ENCODE measurements at places on chromosomes 13 and 19.

- DNase-seq: no peak
These were observed 5.5 kb upstream of the ACP4 start for GRCh38 chr19:50784710-50785109.

DNA sequence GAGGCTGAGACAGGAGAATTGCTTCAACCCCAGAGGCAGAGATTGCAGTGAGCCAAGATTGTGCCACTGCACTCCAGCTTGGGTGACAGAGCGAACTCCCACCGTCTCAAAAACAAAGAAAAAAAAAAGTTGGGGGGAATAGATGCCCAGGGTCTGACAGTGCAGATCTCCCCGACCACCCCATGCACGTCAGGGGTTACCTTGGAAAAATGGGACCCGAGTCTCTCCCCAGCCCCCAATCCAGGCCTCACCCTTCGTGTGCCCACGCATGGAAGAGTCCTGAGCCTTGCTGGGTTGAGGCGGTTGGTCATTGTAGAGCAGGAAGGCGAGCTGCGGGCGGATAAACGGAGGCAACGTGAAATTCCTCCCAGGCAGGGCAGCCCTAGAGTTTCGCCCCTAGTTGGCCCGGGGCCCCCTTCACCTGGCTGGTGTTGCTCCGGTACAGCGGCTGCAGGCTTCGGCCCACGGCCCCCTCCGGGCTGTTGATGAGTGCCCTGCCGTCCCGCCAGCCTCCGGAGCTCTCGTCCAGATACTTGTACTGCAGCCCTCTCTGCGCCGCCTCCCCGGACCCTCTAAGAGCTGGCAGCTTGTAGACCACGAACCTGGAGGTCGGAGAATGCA lies 588 bp downstream of the DNASE2 start:
- DNase-seq: peak; percentile 6

DNA sequence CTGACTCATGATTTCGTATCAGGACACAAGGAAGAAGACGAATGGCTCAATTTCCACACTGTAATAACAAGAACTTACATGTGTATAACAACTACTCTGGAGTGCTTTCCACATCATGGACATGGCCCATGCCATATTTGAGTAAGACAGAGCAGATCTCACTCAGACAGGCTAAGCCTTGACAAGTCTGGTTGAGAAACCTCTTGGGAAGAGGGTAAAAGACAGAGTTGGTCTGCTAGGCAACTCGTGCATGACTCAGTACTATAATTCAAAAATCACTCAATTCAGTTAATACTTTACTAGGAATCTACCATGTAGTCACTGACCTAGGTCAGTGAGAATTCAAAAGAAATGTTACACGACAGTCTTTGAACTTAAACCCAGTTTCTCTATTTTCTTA lies 5.7 kb upstream of the THSD1 start:
- DNase-seq: peak; percentile 38

DNA sequence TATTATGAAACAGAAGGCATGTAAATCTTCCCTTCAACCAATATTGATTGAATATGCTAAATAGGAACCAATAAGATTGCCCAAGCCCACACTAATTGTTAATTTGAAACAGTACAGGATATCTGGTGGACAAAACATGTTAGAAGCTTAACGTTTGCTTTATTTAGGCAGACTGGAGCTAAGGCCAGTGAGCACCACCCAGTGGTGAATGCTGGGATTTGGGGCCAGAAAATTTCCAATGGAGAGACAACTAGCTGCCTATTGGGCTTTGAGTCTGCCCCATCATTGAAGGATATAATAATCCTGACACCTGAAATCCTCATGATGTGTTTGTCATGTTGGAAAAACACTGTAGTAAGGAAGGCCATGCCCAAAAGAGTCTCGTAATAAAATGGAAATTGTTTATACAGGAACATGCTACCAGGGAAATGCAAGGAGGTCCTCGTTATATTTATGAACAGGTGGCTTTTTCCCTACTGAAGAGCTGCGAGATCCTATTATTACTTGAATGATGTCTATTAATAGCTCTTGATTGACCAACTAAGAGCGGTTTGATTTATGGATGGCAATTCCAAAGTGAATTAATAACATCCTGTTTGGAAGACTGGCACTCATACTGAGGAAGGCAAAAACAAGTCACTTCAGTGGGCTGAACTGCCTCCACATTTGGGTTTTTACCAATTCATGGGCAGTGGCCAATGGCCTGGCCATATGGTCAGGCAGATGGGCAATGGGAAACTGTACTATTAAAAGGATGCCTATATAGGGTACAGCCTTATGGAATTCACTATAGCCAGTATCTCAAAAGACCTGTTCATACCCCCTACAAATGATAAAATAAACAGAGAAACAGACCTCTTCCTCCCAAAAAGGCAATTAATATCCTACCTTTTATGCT lies 8.7 kb downstream of the SIGLECL1 start:
- DNase-seq: no peak

GRCh38 chr19:6103217-6103644 lies 7.1 kb downstream of the RFX2 start:
- DNase-seq: peak; percentile 90

DNA sequence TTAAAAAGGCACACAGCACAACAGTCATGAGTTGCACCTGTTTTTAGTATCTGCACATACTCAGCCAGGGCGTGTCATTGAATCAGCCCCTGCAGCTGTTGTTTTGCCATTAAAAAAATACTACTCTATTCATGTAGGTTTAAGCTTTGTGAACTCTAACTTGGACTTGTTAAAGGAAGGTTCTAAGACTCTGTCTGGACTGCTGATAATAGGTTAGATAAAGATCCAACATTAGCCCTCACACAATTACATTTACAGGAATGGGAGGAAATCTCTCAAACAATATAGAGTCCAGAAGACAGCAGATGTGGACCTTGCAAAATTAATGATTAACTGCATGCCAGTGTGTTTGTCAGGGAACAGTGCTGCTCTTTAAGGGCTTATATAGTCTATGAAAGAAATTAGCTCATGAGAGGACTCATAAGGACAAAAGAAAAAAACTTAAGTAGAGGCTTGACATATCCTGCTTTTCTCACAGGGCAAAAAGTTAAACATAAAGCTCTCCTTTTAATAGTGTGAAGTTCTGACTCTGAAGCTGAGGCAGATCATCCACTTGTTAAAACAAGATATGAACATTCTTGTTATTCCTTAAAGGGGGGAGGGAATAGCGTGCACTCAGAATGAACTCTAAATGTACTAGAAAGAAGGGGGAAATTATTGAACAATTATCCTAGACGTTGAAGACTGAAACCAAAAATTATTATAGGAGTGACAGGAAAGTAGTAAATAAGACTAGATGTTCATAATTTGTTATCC lies 243.6 kb downstream of the NDFIP2 start:
- peak; percentile 57 for DNase-seq

DNA sequence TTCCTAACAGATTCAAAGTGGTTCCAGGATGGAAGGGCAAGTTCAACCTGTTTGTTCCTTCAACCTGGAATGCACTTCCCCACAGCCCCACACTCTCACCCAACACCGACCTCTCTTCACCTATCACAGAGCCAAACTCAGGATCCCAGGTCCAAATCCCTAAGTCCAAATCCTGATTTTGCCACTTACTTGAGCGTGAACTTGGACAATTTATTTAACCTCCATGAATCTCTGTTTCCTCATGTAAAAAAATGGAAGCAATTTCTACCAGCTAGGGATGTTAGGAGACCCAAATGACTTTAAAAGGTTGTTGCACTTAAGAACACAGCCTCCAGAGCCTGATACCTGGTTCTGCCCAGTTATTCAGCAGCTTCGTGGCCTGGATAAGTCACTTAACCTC lies 5.4 kb upstream of the IGSF23 start:
- DNase-seq: no peak

- peak; percentile 43 for DNase-seq
These were observed 25.0 kb upstream of the C1QTNF9B start for GRCh38 chr13:23922005-23922932.

GRCh38 chr19:49456326-49456725 lies 3.3 kb downstream of the ALDH16A1 start:
- no peak for DNase-seq

DNA sequence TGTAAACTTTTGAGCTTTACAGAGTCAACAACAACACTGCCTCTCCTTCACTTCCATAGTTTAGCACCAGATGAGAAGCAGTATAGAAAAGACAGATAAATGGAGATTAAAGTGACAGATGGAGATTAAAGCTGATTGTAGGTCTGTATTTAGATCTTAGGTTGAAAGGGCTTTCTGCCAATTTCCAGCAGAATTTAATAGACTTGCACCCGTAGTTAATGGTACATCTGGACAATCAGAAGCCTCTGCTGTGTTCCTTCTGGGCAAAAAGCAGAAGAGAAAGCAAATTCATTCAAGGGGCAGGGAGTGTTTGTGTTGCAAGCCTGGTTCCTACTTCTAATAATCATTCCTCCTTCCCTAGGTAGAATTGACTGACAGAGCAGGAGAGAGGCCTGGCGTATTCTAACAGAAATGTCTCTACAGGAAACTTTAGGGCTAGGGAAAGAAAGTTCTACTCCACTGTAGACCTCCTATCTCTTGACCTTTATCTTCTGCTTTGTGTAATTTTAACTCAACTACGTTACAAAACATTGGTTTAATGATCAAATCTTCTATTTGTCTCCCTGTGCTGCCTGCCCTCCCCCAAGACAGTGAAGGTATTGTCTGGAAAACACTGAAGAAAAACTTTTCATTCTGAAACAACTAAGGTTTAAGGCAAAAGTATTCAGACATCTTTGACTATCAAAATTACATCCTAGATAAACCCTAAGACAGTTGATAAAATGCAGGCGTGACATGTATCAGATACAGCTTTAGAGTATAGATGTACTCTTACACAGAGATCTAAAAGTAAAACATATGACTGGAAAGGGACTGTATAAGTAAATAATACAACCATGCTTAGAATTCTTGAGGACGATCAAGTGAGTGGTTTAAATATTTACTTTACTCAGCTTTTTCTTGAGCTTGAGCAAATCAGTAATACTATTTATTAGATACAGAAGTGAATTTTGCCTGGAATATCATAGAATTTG lies 44.4 kb downstream of the GPC6 start:
- no peak for DNase-seq

GRCh38 chr19:17107546-17108452 lies 32.2 kb downstream of the MYO9B start:
- peak; percentile 91 for DNase-seq

DNA sequence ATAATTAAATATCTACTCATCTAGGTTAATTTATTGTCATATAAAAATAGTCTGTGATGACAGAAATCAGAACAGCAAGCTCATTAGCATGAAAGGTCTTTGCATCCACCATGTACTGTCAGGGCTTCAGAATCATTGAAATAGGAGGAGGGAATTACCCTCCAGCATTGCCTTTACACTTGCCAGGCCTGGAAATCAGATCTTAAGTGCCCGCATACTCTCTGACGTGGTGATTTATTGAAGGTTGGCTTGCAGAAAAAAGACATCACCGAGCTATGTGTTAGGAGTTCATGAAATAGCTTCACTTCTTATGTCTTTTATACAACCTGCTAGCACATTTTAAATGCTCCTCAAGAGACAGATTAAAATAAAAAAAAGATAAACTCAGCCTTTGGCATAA lies 661.7 kb upstream of the SLITRK1 start:
- DNase-seq: no peak

DNA sequence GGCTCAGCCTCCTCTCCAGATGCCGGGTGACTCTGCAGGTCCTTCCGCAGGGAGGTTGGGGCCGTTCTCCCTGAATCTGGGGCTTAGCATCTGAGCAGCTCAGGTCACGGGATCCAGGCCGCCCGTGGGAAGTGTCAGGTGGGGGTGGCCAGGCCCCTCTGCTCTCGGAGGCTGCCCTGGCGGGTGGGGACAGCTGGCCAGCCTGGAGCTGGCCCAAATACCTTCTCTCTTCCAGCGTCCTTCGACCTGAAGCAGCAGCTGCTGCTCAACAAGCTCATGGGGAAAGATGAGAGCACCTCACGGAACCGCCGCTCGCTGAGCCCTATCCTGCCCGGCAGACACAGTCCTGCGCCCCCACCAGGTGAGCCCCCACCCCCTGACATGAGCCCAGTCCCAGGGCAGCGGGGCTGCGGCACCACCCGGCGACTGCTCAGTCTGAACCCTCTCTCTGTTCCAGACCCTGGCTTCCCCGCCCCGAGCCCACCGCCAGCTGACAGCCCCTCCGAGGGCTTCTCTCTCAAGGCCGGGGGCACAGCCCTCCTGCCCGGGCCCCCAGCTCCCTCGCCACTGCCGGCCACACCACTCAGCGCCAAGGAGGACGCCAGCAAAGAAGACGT lies 19.1 kb downstream of the PEX11G start:
- no peak for DNase-seq

- DNase-seq: peak; percentile 33
These were observed 9.2 kb downstream of the CCDC8 start for GRCh38 chr19:46404055-46404752.

- peak; percentile 92 for DNase-seq
These were observed 763.1 kb upstream of the SLITRK1 start for GRCh38 chr13:84645196-84646012.
